ENCODE measurements at places on chromosomes 5 and 9. TPM values are rescaled to one million over a fixed set of nuclear protein-coding genes. Genes with fewer than 3 reads are reported as not detected.

Gene PIP5KL1
- 1.2 TPM for total RNA-seq

Gene ACSL6
- not detected for total RNA-seq

Gene CDC20B
- total RNA-seq, result 0.22 TPM

Gene HACD4
- 9.1 TPM for total RNA-seq

Gene ZNF454
- 1.7 TPM for total RNA-seq

Gene SLC36A2
- not detected for total RNA-seq

Gene IL33
- 44.6 TPM for total RNA-seq

Gene SLC12A7
- 17.6 TPM for total RNA-seq

Gene BAAT
- under 0.01 TPM for total RNA-seq

Gene OR1Q1
- total RNA-seq, result not detected

Gene GABRA1
- not detected for total RNA-seq

Gene TLR4
- total RNA-seq, result 2.5 TPM

Gene MARVELD2
- total RNA-seq, result 0.75 TPM

Gene PCDHA1
- total RNA-seq, result under 0.01 TPM

Gene NDST1
- total RNA-seq, result 39.5 TPM

Gene C9orf40
- total RNA-seq, result 9.7 TPM

Gene UGT3A1
- total RNA-seq, result not detected

Gene SOWAHA
- not detected for total RNA-seq

Measured in uterine smooth muscle cell (primary cell).